ENCODE measurements at places on chromosomes 11 and 22. TPM values are rescaled to one million over a fixed set of nuclear protein-coding genes. Genes with fewer than 3 reads are reported as not detected.

- peak; percentile 38 for DNase-seq
Observed at GRCh38 chr11:15113381-15113780, 1.3 kb upstream of the INSC start.

DNA sequence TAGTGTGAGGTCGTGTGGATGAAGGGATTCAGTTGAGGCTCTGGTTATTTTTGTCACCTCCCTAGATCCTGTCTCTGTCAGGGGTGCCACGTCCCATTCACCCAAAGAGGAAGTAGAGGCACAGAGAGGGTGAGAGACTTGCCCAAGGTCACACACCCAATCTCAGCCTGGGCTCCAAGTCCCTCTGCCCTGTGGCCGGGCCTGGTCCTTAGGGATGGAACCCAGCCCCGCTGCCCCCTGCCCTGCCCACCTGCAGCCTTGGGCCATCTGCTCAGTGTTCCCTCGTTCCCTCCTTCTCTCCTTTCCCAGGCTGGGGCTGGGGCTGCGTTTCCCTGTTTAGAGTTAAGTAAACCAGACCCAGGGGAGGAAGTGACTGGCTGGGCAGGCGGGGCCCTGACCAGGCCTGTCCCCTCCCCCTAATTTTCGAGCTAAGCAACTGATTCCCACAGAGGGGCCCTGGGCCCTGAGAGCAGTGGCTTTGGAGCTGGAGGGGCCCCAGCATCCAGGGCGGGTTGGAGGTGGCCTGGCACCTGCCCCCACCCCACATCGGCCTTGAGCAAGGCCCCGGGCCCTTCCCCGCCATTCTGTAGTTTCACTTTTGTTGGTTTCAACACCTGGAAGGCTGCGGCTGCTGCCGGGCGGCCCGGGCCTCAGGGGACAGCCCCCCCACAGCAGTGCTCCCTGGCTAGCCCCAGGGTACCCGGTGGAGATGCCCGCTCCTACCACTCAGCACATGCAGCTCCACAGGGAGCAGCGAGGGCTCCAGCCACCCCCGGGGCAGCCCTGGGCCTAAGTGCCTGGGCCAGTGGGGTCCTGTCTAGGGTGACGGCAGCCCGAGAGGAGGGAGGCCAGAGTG, 1.5 kb downstream of the TCIRG1 start:
- peak; percentile 75 for DNase-seq

DNA sequence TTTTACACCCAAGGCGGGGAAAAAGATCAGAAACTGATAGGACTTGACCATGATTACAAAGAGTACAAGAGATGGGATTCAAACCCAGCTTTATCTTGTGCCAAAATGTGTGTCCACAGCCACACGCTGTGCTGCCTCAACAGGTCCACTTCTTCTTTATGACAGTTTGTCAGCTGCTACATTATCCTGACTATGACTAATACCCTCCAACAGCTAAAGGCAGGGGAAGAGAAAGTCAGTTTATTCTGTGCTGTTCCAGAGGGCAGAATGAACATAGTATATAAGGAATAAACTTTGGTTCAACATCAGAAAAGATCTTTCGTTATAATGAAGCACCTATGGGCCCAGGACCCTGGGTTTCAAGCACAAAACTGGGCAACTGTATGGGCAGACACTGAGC, 668.2 kb upstream of the TENM4 start:
- no peak for DNase-seq

DNA sequence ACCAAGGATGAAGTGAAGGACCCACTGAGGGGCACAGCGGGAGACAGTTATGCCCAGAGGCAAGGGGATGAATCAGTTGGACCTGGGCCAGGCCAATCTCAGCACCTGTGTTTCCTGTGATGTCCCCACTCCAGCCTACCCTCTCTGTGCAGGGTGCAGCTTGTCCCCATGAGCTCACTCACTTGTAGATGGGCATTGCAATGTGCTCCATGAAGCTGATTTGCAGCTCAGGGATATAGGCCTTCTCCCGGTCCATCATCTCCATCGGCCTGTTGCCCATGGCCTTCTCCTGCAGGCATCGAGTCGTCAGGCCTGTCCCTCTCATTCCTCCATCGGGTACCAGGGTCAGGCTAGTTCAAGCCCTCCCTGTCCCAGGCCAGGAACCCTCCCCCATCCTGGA, 96.2 kb downstream of the PDE2A start:
- no peak for DNase-seq

DNA sequence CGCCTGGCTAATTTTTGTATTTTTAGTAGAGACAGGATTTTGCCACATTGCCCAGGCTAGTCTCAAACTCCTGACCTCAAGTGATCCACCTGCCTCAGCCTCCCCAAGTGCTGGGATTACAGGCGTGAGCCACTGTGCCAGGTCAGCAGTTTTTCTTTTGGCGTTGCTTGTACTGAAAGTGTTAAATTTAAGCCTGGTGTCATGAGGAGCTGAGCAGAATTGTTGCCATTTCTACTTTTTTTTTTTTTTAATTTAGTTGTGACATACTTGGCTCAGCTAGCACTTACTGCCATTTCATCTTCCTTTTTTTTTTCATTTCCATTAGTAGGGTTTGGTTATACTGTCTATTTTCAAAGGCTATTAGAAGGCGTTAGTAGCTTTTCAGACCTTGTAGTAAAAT, 10.7 kb downstream of the TAB1 start:
- no peak for DNase-seq

DNA sequence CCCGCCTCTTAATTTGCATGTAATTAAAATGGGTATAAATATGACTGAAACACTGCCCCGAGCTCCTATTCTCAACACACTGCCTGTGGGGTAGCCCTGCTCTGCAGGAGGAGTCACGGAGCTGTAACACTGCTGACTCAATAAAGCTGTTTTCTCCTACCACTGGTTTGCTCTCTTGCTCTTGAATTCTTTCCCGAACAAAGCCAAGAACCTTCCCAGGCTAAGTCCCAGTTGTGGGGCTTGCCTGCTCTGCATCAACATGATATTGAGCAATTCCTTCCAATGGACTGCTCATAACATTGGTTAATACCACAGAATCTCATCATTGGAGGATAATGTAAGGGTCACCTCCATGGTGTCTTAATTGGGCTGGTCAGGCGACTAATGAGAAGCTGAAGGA, 114.4 kb downstream of the FBXO7 start:
- DNase-seq: no peak

DNA sequence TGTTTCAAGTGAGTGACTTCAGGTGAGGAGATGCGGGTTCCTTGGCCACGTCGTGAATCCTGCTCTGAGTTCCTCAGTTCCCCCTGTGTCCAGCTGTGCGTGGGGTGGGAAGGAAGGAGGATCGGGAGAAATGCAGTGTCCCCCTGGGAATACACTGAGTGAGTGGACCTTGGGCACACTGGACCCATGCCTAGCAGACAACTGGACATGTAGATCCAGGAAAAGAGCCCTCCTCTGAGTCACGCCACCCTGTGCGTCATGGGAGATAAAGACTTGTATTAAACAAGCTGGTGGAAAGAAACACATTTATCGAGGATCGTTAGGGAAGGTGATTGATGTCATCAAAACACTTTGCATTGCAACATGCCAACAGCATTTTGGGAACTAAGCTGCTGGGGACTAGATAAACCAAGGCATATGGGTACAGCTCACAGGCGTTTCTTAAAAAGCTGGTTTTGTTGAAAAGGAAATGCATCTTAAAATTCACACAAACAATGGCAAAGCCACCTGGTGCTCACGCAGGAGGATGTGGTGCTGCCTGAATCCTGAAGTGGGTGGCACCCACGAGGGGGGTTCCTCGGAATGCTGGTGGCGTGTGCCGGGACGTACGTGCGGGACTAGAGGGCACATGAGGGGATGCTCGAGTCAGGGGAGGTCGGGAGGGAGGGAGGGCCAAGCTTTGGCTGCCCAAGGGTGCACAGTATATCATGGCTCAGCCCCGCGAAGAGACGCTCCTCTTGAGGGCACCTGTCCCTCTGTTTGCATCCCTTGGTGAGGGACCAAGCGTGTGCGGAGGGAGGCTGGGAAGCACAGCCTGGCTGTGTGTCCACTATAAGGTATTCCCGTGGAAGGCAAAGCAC, 303.5 kb downstream of the TBC1D22A start:
- DNase-seq: no peak

- DNase-seq: no peak
Observed at GRCh38 chr22:27776650-27776958, 25.0 kb downstream of the MN1 start.

The OMP gene
- 63.7 TPM for total RNA-seq

The CDC42BPG gene
- total RNA-seq: 32.5 TPM

The OR8J1 gene
- total RNA-seq: not detected

The TLCD5 gene
- 3.9 TPM for total RNA-seq

The MYOD1 gene
- total RNA-seq: not detected

Data from stomach (tissue), 19 donors.